ENCODE measurements at places on chromosomes 6 and 20. TPM values are rescaled to one million over a fixed set of nuclear protein-coding genes. Genes with fewer than 3 reads are reported as not detected.

The THEMIS gene
- total RNA-seq, result 39.9 TPM

The HLA-DQA1 gene
- 20.3 TPM for total RNA-seq

The TFAP2B gene
- not detected for total RNA-seq

The ENPP5 gene
- 0.48 TPM for total RNA-seq

The F13A1 gene
- total RNA-seq, result 0.42 TPM

The DDRGK1 gene
- 75.3 TPM for total RNA-seq

The CCN5 gene
- not detected for total RNA-seq

DNA sequence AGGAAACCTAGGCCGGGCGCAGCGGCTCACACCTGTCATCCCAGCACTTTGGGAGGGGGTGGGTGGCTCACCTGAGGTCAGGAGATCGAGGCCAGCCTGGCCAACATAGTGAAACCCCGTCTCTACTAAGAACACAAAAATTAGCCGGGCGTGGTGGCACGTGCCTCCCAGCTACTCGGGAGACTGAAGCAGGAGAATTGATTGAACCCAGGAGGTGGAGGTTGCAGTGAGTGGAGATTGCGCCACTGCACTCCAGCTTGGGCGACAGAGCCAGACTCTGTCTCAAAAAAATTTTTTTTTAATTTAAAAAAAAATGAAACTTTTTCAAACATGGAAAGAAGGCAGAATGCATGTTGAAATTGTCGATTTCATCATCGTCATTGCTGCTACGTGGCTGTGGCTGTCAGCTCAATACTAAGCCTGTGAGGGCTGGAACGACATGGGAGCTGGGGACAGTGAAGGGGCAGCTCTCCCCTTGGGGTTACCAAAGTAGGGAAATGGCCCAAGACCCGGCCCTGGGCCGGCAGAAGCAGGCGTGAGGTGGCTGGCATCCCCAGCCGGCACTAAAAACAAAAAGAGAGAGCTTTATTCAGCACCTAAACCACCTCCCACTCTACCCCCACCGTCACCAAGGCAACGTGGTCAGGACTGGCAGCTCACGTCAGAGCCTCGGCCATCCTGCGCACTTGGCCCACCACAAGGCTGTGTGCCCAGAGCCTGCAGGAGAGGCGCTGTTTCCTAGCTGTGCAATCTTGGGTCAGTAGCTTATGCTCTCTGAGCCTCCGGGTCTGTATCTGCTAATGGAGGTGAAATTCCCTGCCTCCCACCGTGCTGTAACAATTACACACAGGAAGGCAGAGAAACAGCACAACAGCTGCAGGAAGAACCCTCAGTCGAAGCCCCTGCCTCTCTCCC is 30.8 kb downstream of the AGPAT4 start:
- DNase-seq, result peak; percentile 29
- H3K27ac ChIP-seq, result no peak overlapping the region
- no peak overlapping the region for H3K4me3 ChIP-seq
- H3K36me3 ChIP-seq, result no peaks in the 10 kb centered on the region
- no peaks in the 10 kb centered on the region for H3K27me3 ChIP-seq

DNA sequence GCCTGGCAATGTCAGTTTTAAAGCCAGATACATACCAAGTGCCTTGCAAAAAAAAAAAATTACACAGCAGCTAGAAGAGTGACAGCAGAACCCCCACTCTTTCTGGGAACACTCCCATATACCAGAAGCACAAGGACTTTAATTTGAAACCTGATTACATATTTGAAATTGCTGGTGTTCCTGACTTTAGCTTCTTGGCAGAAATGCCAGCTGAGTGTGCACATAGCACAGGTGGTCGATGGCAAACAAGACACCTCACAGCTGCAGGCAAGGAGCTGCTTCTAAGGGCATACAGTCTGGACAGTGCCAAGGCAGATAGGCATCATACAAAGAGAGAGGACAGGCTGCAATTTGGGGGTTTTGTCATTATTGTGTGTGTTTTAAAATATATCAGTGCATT is 150.7 kb upstream of the SGK1 start:
- no peak for DNase-seq
- no peaks in the 10 kb centered on the region for H3K4me1 ChIP-seq
- H3K27me3 ChIP-seq, result no peaks in the 10 kb centered on the region
- H3K36me3 ChIP-seq, result no peaks in the 10 kb centered on the region
- H3K27ac ChIP-seq, result no peak overlapping the region

- no peak for DNase-seq
- H3K27ac ChIP-seq, result no peak overlapping the region
- no peaks in the 10 kb centered on the region for H3K36me3 ChIP-seq
- H3K27me3 ChIP-seq, result no peaks in the 10 kb centered on the region
- H3K4me1 ChIP-seq, result no peaks in the 10 kb centered on the region
- H3K4me3 ChIP-seq, result no peak overlapping the region
Observed at GRCh38 chr6:115891111-115891669, 169.5 kb downstream of the FRK start.

DNA sequence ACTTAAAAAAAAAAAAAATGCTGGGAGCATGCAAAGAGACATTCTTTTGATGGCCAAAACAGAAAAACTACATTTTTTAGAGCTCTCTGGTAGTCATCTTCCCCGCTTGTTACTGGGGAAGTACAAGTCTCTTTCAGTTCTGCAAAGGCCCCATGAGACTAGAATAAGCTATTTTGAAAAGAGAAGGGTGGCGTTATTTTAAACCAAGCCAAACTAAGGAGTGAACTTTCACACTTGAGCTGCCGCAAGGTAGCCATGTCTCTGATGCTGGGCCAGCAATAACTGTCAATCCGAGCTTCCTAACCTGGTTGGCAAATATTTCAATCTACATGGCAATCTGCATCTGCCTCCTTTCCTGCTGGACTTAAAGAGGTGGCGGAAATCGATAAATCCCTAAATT is 96.7 kb downstream of the L3MBTL3 start:
- H3K4me1 ChIP-seq, result peaks cover under 1% of the 10 kb centered on the region
- no peaks in the 10 kb centered on the region for H3K36me3 ChIP-seq
- H3K4me3 ChIP-seq, result no peak overlapping the region
- DNase-seq, result no peak

GRCh38 chr6:121645100-121645745 is 209.8 kb downstream of the GJA1 start:
- H3K27ac ChIP-seq, result no peak overlapping the region
- DNase-seq, result no peak
- H3K36me3 ChIP-seq, result no peaks in the 10 kb centered on the region
- no peaks in the 10 kb centered on the region for H3K27me3 ChIP-seq
- no peak overlapping the region for H3K4me3 ChIP-seq
- H3K4me1 ChIP-seq, result peaks cover 5% of the 10 kb centered on the region

DNA sequence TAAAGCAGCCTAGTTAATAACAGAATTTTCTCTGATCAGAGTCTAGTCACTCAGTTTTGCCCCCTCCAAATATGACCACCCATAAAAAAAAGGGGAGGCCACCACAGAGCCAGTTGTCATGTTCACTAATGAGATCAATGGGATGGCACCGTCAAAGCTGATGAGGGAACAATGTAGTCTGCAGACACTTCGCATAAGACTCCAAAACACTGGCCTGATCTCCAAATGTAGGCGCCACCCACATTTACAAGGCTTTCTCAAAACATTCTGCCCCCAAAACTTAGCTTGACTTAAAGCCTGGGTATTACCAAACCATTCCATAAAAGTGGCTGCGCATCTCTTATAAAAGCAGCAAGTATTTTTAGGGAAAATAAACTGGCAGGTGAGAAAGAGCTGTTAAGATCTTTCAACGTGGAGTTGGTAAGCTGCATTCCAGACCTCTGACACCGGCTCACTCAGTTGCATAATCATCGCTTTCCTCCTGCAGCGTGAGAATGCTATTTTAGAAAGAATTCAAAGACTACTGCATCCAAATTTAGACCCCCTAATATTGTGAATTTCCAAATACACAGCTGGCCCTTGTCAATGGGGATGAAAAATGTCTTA is 59.3 kb downstream of the TBC1D7 start:
- no peak for DNase-seq
- no peaks in the 10 kb centered on the region for H3K27me3 ChIP-seq
- H3K36me3 ChIP-seq, result no peaks in the 10 kb centered on the region
- H3K4me3 ChIP-seq, result no peak overlapping the region
- no peak overlapping the region for H3K27ac ChIP-seq

All from CD8-positive, alpha-beta memory T cell (primary cell).